AG09319 (cell line): ENCODE measurements at places on chromosomes 12 and 14.

DNA sequence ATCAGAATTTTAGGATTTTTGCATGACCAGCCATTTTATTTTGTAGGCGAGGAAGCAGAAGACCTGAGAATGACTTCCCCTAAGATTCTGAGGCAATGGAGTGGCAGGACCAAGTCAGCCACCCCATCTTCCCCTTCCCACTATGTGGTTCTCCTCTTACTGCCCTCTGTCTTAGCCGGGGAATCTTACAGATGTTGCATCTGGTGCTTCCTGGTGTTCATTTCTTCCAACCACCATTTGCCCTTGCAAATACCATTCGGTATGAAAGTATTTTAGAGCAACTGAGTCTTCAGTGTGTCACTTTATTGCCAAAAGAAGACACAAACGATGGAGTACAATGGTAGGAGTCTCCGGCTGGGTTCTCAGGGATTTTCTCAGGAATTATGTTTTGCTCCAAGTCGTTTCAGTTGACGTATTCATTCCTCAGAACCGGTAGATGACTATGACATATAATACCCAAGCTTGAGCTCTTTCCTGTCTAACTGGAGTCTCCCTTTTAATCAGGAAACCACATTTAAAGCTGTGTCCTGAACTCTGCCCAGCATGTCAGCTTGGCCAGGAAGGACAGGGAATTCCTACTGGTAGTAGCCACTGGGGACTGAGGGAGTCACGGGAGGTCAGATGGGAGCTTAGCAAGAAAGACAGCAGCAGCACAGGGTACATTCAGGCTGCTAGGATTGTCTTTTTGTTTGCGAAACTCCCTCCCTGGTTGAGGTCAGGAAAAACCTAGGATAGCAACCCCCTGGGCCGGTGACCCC lies 87.0 kb downstream of the SAMD4A start:
- no peak for DNase-seq

- no peak for DNase-seq
These were observed 425.8 kb downstream of the NPAS3 start for GRCh38 chr14:33364466-33364865.

GRCh38 chr12:76942267-76942666 lies 63.4 kb upstream of the CSRP2 start:
- no peak for DNase-seq

GRCh38 chr14:24329736-24330135 lies 5.1 kb downstream of the ADCY4 start:
- no peak for DNase-seq

DNA sequence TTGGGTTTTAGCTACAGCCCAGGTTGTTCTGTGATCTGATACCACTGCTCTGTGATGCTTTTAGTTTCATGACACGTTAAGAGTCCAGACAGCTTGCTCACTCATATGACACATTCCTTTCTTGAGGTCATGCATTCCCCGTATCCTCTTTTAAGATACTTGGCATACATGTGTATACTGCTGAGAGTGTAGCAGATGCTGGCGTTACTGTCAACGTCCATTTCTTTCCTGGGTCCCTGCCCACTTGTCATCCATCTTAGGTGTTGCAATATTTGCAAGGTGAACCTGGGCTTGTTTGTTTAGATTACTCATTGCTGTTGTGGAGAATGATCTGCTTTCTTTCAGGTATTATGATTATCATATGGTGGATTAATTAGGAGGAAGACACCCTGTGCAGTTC lies 9.1 kb upstream of the EMP1 start:
- DNase-seq, result no peak

GRCh38 chr12:89825591-89826449 lies 117.2 kb upstream of the ATP2B1 start:
- no peak for DNase-seq

GRCh38 chr12:70307868-70308267 lies 58.2 kb upstream of the KCNMB4 start:
- no peak for DNase-seq

DNA sequence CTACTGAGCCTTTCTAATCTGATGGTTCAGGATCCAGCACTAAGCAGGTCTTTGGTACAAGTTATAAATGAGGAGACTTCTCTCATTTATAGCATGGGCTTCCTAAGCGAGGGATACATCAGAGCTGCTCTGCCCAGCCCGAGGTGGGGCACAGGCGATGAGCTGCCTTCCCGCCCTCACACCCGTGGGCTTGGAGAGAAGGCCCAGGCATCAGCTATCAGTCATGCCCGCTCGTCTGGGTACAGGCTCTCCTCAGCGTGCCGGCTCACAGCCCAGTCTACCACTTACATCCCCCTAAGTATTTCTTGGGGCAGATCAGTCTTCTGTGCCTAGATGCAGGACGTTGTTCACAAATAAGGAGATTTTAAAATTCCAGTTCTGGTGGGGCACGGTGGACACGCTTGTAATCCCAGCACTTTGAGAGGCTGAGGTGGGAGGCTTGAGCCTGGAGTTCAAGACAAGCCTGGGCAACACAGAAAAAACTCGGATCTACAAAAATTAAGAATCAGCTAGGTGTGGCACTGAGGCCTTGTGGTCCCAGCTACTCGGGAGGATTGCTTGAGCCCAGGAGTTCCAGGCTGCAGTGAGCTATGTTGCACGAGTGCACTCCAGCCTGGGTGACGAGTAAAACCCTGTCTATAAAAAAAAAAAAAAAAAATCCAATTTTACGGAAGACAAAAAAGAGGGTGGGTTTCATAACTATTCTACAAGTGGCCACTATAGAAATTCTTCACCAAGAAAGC lies 57.0 kb downstream of the CCDC88C start:
- no peak for DNase-seq

DNA sequence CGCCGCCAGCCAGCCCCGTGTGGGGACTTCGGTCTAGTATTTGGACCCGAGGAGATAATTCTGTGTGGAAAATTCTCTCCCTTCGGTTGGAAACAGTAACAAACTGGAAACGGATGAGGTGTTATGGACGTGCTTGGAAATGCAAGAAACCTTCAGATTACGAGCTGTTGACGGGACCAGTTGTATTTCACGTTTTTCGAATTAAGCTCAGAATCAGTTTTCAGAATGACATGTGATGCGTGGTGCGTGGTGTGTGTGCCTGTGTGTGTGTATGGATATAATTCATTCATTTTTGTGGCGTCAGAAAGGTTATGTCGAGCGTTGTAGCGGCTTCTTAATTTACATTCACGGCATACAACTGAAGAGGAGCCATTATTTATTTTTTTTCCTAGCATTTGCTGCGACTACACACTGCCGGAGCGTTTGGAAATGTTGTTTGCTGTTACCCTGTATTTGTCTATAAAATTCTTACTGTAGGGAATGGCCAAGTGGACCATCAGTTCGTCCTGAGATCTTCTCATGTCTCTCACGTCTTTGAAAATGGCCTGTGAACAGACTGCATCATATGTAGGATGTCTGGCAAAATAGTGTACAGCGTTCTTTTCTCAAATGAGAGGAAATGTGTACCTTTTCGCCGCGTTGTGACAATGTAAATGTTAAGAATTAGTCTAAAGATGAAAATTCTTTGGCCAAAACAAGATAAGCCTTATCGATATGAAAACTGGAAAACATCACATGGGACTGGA lies 1.3 kb downstream of the TRAF3 start:
- DNase-seq, result no peak

- no peak for DNase-seq
These were observed 151.1 kb downstream of the PPM1H start for GRCh38 chr12:62783881-62784280.

DNA sequence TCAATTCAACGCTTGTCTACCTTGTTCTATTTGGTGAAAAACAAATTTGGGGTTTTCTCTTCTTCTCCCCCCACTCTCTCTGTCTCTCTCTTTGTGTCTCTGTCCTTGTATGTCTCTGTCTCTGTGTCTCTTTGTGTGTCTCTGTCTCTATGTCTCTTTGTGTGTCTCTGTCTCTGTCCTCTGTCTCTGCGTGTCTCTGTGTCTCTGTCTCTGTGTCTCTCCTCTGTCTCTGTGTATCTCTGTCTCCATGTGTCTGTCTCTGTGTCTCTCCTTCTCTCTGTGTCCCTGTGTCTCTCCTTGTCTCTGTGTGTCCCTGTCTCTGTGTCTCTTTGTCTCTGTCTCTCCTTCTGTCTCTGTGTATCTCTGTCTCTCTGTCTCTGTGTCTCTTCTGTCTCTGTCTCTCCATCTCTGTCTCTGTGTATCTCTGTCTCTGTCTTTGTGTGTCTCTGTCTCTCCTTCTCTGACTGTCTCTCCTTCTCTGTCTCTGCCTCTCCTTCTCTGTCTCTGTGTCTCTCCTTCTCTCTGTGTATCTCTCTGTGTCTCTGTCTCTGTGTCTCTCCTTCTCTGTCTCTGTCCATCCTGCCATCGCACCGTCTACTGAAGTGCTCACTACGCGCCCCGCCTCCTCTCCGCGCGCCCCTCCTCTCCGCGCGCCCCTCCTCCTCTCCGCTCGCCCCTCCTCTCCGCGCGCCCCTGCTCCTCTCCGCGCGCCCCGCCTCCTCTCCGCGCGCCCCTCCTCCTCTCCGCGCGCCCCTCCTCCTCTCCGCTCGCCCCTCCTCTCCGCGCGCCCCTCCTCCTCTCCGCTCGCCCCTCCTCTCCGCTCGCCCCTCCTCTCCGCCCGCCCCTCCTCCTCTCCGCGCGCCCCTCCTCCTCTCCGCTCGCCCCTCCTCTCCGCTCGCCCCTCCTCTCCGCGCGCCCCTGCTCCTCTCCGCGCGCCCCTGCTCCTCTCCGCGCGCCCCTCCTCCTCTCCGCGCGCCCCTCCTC lies 12.8 kb downstream of the LRCOL1 start:
- DNase-seq, result peak; percentile 35

GRCh38 chr12:6613015-6613775 lies 6.0 kb upstream of the CHD4 start:
- no peak for DNase-seq
